Fibroblast of skin of right quadriceps (primary cell): ENCODE measurements at places on chromosomes 2 and 18.

DNA sequence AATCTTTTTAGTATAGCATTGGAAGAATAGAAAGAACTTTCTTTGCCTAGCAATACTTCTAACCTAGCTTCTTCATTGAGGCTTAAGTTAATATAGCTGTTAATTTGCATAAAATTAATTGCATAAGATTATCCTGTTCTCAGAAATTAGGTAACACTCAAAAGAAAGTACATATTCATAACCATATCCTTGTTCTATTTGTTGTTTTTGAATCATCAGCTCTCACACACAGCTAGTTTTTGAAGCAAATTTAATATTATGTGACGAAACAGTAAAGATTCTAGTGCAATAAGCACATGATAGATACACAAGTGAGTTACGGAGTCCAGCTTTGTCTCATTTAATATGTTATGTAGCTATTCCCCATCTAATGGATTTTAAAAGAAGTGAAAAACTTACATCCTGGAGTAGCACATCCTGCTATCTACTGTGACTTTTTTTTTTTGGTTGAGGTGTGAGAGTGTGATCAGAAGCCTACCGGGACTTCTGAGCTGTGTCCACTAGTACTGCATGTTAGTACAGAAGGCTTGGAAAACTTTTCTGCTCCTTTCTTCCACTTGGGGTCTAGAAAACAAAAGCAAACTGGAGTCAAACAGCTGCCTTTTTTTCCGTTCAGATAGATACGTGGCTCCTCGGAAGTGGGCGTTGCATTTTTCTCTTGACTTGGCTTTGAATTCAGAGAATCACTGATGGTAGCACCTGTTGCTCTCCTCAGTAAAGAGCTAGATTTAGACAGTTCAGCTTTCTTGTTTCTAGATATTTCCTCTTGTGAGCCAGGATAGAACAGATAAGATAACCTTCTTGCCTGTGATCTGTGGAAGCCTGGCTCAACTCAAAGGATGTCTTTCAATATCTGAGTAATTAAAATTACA is 27.2 kb downstream of the KDM3A start:
- DNase-seq, result no peak

DNA sequence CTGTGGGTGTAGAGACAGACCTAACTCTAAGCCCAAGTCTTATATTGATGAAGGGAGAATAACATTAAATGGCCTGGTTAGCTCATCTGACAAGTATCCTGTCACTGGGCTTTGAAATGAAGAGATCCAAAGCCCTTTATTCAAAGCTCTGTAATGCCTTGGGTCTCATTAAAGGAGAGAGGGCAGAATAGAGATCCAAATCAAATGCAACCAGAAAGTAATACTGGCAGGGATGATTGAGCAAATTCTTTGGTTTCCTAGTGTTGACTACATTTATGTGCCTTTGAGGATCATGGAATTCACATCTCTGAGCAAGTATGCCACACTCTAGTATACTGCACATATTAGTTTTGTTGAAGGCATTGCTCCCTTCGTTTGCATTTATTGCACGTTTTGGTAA is 147.9 kb upstream of the CAVIN2 start:
- DNase-seq, result peak; percentile 25

GRCh38 chr2:193542762-193543161 is 1348.0 kb upstream of the TMEFF2 start:
- DNase-seq, result no peak

GRCh38 chr2:192184349-192184748 is 10.4 kb downstream of the TMEFF2 start:
- no peak for DNase-seq

GRCh38 chr2:43288417-43289305 is 62.3 kb upstream of the ZFP36L2 start:
- DNase-seq, result no peak

GRCh38 chr2:137966043-137966442 is 1.8 kb downstream of the HNMT start:
- no peak for DNase-seq
